ENCODE measurements at places on chromosomes 12 and 14. TPM values are rescaled to one million over a fixed set of nuclear protein-coding genes. Genes with fewer than 3 reads are reported as not detected.

GRCh38 chr14:82621881-82622450 is 1088.3 kb upstream of the SEL1L start:
- ATAC-seq = no peak

GRCh38 chr12:11621797-11622423 is 27.6 kb upstream of the ETV6 start:
- ATAC-seq = no peak

GRCh38 chr14:89730687-89731086 is 223.8 kb downstream of the EFCAB11 start:
- no peak for ATAC-seq

GRCh38 chr12:93098077-93098476 is 169.0 kb upstream of the EEA1 start:
- no peak for ATAC-seq

MANSC1 gene
- total RNA-seq = 22.8 TPM

DNA sequence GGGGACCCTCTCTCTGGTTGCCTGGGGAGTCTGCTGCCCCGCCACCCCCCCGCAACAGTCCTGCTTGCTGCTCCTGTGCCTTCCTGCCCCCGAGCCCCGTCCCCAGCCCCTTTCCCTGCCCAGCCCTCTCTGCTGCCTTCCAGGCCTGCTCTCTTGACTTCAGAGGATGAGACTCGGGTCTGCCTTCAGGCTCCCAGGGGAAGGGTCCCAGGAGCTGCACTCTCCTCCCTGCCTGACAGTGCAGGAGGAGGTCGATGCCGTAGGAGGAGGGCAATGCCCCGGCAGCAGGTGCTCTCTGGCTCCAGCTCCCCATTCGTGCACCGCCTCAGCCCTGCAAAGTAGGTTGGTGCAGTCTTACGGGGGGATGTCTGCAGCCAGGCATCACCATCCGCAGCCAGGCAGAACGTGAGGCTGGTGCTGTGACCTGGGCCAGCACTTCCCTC is 185.1 kb upstream of the C14orf180 start:
- ATAC-seq = no peak

DNA sequence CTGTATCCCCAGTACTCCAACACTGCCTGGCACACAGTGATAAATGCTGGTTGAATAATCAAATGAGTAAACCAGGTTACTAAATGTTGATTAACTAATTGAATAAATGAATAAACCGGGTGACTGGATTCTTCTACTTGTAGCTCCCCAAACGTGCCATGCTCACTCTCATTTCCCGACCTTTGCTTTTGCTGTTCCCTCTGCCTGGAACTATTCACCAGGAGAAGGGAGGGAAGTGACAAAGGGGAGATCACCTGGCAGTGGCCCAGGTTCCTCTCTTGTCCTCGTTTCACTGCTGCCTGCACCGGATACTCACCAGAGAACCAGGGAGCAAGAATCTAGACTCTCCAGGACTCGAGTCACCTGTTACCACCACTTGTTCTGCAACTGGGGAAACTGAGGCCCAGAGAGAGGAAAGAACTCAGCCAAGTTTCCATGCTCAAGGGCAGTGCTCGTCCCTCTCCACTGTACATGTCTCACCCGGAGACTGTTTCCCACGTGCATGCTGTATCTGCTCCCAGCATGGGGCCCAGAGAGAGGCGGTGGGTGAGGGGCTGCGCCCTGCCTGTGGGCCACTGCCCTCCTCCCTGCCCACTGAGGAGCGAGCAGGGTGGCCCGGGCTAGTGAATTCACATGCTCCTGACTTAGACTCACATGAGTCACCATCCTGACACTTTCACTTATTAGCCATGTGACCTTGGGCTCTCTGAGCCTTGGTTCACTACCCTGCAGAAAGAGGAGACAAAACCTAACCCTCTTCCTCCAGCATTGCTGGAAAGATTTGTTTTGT is 17.7 kb upstream of the POP5 start:
- ATAC-seq = no peak

Measured in gastroesophageal sphincter (tissue), 4 donors.